ENCODE measurements at places on chromosomes 5 and 9.
A peak's percentile ranks its signal among the peaks of the same experiment; 100 is the strongest.

DNA sequence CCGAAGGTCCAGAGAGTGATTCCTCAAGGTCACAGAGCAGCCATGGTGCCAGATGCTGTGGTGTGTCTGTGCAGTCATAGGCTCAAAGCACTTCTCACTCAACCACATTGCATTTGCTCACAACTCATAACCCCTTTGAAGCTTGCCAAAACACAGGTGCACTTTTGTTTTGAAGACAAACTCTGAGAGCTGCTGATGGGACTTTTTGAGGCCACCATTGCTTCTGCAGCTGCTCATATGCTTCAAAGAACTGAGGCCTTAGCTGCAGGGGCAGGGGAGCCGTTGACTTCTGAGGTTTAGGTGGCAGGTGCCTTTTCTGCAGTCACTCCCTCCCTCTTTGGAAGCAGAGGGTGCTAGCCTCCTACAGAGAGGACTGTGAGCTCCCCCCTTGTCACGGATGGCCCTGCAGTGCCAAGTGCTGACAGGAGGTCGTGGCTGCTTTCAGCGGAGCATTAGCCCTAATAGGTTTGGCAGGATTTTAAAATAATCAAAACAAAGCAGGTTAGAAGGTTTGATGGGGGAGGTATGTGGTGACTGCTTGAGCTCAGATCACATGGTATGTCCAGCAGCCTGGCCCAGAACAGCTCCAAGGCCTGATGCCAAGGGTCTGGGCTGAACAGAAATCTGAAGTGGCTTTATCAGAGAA lies 232.1 kb downstream of the MAN2A1 start:
- peak; percentile 7 for DNase-seq

- no peak for DNase-seq
Observed at GRCh38 chr5:35172533-35172932, 57.8 kb downstream of the PRLR start.

DNA sequence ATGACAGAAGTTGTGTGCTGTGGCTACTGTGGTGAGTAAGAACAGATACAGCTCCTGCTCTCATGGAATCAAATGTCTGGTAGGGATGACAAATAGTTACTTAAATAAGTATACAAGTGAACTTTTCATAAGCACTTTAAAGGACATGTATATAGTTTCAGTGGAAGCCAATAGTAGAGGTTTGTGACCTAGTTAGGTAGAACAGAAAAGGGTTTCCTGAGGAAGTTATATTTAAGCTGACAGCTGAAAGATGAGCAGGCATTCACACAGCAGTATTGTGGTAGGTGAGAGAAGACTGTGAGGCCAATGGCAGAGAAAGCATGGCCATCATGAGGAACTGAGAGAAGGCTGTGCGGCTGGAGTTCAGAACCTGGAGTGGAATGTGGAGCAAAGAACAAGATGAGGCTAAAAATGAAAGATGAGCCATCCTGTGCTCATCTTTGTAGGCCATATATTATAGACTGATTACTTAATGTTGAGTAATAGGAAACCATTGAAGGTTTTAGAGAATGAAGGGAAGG lies 15.4 kb downstream of the FAM174A start:
- DNase-seq = no peak

DNA sequence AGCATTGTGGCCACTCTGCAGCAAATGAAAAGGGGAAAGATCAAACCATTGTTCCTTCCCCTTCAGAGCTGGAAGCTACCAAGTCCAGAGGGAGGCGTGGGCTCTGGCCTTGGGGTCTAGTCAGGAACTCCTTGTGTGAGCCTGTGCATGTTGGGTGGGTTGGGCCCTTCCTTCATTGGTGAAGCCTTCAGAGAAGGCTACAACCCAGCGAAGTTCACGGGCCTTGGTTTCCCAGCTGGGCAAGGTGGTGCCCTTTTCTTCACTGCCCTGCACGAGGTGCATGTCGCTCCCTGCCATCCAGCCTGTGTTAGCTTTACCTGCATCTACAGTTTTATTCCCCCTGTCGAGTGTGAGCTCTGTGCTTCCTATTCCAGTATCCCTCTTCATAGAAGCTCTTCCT lies 84.7 kb downstream of the ZNF618 start:
- no peak for DNase-seq

DNA sequence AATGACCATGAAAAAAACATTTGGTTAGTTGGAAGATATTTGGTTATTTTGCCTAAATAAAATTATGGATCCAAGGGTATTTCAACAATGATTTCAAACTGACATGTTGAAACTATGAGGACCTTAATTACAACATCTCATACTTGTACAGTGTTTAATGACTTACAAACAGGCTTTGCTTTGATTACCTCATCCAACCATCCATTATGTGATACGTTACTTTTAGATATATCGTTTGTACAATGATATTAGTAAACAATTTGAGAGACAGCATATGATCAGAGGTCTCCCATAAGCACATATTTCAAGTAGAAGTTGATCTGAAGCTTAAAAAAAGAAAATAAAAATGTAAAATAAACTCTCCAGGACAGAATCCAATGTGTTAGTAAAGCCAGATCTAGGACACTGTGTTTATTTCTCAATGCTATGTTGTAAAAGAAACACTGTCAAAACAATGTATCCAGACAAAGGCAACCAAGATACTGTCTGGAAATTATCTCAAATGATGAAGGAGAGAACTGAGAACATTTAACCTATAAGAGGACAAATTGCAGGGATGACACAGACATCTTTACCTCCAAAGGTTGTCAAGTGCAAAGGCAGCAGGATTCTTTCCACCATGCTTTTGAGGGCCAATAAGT lies 116.0 kb upstream of the TARS1 start:
- no peak for DNase-seq

- no peak for DNase-seq
Observed at GRCh38 chr5:16883176-16883575, 52.9 kb downstream of the MYO10 start.

DNA sequence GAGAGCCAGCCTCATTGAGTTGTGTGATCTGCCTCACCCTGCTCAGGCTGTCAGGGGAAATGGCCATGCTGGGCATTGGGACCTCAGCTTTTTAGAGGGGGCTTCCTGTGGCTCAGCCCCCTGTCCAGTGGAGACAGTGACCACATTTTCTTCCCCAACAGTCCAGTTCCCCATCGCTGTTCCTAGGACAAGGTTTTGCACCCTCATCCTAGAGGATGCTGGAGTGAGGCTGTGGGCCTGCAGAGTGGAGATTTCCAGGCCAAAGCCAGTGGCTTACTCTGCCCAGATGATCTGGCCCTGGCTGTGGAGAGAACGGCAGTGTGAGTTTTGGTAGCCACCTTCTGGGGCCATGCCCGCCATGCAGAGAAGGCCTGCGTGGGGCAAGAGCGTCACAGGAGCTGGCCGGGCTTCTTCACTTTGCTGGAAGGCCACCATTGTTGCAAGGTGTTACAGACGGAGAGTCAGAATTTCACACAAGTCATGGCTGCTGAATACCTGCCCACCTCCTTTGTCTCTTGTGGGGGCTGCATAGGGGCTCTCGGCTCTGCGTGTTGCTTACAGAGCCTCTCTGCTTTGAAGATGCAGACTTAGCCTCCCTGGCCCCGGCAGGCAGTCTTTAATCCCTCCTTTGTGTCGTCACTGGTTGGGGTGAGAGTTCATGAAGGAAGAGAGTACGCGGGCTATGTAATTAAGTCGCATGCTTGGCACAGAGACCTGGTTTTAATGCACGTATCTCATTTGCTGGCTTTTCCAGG lies 35.2 kb upstream of the PITX1 start:
- no peak for DNase-seq

DNA sequence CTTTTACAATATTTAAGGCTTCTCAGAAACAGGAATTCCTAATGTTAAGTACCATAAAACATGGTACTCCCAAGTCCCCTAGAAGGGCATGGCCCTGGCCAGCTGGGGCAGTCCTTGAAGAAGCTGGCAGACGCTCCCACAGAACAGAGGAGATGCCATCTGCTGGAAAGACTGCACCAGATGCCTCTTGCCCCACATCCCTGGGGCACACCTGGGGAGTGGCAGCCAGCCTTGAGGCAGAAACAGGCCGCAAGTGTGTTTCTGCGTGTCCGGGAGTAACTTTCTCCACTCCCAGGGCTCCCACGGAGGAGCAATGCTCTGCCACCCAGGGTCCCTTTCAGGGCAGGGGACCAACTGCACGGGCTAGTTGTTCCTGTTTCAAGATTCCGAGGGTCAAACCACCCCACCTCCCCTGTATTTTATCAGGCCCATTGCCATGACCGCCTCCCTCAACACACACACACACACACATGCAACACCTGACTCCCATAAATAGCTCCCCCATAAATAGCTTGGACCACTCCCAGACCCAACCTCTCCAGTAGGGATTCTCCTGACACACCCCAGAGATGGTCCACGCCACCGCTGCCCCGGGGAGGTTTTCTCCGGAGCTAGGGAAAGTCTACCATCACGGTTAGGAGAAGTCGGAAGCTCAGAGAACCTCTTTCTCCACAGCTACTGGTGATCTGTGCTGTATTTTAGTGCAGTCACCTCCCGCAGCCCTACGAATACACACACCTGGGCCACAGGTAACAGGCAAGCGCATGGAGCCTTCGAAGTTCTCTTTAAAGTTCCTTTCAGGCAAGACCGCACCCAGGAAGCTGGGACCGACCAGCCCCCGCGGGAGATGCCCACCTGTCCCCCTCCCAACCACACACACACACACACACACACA lies 1.5 kb downstream of the SPOCK1 start:
- no peak for DNase-seq

DNA sequence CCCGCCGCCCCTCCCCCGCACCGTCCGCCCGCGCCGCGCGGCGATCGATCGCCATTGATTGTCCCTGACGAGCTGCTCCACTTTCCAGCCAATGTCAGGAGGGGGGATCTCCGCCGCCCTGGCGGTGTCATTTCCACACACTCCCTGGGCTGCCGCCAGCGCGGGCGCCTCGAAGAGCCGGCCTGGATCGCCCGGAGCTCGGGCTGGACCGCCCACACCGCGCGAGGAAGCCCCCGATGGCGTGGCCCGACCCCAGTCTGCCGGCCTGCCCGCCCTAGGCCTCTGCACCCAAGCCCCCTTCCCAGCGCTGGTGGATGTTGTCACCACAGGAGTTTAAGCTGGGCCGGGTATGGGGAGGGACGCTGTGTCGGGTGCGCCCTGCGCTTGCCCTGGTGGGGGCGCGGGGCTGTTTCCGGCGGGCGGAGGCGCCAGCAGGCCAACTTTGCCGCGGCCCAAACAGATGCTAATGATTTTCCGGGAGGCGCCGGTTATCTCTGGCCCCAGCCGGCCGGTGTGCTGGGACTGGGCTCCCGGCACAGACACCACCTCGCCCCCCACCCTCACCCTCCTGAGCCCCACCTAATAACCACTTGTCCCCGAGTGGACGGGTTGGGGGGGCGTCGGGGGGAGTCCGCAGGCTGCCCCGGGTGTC lies 10.6 kb upstream of the CXXC5 start:
- no peak for DNase-seq
